Left cardiac atrium (tissue), 4 donors: ENCODE measurements at places on chromosomes 11 and 22.

- DNase-seq, result no peak
These were observed 68.7 kb upstream of the BMAL1 start for GRCh38 chr11:13208921-13209320.

GRCh38 chr11:33040033-33040861, 875 bp downstream of the TCP11L1 start:
- DNase-seq, result no peak

- DNase-seq, result no peak
These were observed 1.6 kb downstream of the CBX7 start for GRCh38 chr22:39150848-39151215.

- no peak for DNase-seq
These were observed 104.0 kb upstream of the AKIP1 start for GRCh38 chr11:8806974-8807373.

- no peak for DNase-seq
These were observed 15.4 kb downstream of the SLC35C1 start for GRCh38 chr11:45820211-45820857.

DNA sequence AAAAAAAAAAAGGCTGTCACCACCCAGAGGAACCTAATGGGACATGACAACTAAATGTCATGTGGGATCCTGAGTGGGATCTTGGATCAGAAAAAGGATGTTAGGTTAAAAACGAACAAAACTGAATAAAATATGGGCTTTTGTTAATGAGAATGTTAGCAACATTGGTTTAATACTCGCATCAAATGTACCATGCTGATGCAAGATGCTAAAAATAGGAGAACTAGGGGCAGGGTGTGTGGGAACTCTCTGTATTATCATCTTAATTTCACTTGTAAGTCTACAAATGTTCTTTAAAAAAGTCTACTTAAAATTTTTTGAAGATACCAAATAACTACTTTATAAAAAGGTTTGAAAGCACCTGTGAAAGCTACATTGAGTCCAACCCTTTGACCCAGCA, 88.8 kb upstream of the PRR5 start:
- no peak for DNase-seq

DNA sequence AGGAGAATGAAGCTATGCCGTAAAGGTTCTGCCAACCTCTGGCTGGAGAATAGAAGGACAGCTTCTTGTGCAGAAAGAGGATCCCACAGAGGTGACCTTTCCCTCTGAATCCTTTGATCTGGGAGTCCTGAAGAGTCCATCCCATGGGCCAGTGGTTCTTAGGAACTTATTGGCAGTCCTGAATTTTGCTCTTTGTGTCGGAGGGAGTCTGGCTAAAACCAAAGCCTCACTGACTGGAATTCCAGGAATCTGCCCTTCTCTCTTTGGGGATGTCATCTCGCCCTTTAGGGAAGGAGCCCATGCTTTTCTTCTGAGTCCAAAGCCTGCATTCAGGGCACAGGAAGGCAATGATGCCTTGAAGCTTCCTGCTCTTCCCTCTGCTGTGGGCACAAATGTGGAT, 45.5 kb downstream of the PKNOX2 start:
- DNase-seq, result no peak

DNA sequence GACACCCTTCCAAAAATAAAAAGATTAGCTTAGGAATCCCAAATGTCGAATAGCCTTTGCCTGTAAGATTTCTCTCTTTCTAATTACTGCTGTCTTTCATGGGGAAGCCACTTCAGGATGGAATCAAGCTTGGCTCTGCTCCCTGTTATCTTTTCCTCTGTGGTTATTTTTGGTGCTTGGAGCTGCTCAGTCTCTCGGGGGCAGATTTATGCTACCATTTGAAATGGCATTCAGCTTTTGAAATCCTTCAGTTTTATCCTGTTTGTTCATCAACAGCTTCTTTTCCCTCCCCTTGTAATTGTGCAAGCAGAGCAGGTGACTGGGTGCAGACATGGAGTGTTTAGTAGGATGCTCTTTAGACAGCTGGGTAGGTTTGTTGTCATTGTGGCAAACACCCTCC, 111.0 kb downstream of the DBX1 start:
- no peak for DNase-seq

DNA sequence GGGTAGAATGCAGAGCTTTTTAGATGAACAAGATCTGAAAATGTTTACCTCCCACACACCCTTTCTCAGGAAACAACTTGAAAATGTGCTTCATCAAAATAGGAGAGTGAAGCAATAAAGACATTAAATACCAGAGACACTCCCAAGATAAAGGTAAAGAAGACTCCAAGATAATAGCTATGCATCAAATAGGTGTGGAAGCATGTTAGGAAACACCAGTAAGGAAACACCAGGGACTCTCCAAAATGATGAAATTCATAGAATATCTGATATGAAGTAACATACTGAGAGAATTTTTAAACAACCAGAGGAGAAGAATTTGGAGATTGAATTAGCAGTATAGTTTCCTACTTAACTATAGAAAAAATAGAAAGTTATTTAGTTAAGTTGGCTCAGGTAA, 57.0 kb downstream of the OR10A6 start:
- DNase-seq, result no peak
